Left renal pelvis (tissue), 4 donors: ENCODE measurements at places on chromosomes 1 and 21.

DNA sequence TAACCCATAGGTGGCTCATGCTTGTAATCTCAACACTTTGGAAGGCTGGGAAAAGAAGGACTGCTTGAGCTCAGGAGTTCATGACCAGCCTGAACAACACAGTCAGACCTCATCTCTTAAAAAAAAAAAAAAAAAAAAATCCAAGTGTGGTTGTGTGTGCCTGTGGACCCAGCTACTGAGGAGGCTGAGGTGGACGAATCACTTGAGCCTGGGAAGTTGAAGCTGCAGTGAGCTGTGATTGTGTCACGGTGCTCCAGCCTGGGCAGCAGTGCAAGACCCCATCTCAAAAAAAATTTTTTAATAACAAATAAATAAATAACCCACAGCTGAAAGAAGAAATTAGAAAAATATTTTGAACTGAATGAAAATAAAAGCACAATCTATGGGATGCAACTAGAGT lies 13.8 kb downstream of the INTS7 start:
- no peak for DNase-seq

GRCh38 chr1:78060857-78061563 lies 15.2 kb downstream of the GIPC2 start:
- DNase-seq = no peak

DNA sequence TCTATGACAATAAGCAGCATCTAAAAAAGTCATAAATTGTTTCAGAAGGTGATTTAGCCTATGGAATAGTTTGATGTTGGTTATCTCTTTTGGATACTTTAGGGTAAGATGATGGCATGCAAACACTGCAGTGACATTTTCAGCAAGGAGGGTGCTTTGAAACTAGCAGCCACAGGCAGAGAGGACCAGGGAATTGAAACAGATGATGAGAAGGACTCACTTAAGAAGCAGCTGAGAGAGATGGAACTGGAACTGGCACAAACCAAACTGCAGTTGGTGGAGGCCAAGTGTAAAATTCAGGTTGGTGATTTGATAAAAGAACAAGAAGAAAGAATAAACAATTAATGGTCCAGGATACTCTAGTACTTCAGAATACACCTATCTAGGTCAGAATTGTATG lies 11.2 kb upstream of the CACYBP start:
- no peak for DNase-seq

GRCh38 chr1:112625696-112626095 lies 6.1 kb downstream of the CAPZA1 start:
- no peak for DNase-seq

DNA sequence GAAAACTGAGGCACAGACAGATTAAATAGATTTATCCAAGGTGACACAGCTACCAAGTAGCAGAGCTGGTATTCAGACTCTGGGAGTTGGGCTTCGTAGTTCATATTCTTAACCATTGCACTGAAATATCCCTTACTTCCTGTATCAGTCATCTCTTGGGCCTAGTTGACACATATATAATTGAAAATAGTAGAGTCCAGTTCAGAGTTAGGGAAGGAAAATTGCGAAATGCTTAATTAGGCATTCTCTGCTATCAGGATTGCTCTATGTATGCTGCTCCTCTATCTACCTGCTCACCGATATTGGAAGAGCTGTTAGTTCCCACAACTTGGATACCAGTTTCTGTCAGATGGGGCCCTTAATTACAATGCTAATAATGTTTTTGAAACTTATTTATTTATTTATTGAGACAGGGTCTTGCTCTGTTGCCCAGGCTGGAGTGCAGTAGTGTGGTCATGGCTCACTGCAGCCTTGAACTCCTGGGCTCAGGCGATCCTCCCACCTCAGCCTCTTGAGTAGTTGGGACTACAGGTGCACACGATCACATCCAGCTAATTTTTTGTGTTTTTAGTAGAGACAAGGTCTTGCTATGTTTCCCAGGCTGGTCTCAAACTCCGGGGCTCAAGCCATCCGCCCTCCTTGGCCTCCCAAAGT lies 8.2 kb downstream of the RCOR3 start:
- DNase-seq = no peak

DNA sequence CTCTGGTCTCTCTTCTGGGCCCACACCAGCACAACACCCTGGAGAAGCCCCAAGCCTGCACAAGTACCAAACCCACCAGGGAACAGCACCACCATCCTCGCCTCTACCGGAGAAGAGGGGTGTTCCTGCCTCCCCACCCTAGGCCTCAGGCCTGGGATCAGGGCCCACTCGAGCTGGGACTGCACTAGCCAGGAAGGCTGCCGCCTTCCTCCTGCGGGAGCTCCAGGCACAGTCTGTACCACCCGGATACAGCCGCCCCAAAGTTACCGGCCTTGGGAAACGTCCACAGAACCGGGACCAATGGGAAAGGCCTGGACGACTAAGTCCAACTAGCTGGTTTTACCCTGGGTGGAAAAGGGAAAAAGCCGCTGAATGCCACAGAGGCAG lies 3.4 kb downstream of the TAL1 start:
- DNase-seq = no peak

DNA sequence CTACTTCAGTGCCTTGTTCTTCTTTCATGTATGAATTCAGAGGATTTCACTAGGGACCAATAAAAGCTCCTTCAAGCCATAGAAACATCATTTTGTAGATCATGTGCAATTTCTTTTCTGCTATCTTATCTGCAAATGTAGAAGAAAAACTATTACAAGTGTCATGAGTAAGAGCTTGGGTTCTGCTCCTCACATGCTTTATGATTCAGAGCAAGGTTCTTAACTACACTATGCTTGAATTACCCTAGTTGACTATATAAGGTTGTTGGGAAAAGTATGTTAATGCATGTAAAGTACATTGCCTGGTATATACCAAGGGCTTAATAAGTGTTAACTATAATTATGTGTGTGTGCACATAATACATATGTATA lies 91.4 kb upstream of the S1PR1 start:
- no peak for DNase-seq

DNA sequence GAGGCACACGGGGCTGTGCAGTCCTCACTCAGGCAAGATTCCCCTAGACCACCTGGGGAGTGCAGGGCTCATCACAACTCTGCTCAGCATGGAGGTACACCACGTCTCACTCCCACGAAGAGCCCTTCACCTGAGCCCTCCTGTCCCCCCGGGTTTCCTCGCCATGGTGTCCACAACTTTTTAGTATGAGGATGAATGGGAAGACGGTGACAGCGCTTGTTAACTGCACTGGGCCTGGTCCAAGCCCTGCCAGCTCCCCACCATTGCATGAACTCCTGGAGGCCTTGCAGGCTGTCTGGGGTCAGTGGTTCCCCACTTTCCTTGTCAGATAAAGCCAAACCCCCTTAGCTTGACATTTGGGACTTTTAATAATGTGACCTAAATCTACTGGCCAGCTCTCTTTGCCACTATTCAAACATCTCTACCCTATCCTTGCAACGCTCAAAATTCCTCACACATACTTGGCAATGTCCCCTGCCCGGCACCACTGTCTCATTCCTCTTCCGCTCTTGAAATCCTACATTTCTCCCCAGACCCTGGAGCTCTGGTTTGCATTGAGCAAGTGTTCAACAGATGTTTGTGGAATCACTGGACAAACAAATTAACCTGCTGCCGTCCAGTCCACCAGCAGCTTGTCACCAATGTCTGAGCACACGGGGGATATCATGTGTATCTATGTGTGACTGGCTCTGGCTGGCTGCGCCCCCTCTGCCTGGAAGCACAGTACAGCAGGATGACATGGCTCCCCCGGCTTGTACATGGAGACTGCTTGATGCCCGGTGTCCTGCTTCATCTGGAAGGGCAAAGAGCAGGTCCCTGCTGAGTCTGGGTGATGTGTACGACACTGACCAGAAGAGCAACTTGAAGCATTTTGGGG lies 11.2 kb downstream of the TMEM9 start:
- DNase-seq = no peak
